Upper lobe of right lung (tissue), 1 donor: ENCODE measurements at places on chromosomes 5 and 9. TPM values are rescaled to one million over a fixed set of nuclear protein-coding genes. Genes with fewer than 3 reads are reported as not detected.

Gene ANKRD18B
- total RNA-seq: 1.2 TPM

Gene PLPPR1
- 5.0 TPM for total RNA-seq

Gene TMEFF1
- total RNA-seq: 0.64 TPM

Gene MARCOL
- not detected for total RNA-seq

Gene ABCA1
- total RNA-seq: 49.0 TPM

Gene PRPF4
- 13.2 TPM for total RNA-seq
